ENCODE measurements at places on chromosomes 5 and 9. TPM values are rescaled to one million over a fixed set of nuclear protein-coding genes. Genes with fewer than 3 reads are reported as not detected.

DNA sequence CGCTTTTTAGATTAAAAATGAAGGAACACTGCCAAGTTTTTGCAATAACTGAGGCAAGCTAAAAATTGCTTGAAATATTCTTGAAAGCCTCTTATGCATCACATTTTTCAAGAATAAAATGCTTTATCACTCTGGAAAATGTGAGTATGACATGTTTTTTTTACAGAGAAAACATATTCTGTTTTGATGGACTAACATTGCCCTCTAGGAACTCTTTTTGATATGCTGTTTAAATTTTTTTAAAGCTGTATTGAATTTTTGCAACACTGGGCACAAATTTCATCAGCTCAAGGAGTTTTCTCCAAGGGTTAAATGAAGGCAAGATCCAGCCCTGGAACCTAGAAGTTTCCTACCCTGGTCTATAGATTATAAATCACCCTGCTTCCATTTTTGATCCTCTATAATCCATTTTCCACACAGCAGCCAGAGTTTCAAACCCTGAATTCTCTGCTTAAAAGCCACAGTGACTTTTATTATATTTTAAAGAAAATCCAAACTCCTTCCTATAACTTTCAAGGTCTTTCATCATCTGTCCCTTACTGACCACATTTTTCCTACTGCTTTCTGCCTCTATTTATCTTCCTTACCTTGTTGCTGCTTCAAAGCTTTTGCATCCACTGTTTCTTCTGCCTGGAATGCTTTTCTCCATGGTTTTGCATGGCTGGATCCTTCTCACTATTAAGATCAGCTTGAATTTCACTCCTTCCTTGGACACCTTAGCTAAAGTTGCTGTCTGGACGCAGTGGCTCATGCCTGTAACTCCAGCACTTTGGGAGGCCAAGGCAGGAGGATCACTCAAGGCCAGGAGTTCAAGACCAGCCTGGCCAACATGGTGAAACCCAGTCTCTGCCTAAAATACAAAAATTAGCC lies 60.9 kb downstream of the IL31RA start:
- DNase-seq, result no peak

- no peak for DNase-seq
These were observed 294.3 kb downstream of the TLE1 start for GRCh38 chr9:81394881-81395675.

DNA sequence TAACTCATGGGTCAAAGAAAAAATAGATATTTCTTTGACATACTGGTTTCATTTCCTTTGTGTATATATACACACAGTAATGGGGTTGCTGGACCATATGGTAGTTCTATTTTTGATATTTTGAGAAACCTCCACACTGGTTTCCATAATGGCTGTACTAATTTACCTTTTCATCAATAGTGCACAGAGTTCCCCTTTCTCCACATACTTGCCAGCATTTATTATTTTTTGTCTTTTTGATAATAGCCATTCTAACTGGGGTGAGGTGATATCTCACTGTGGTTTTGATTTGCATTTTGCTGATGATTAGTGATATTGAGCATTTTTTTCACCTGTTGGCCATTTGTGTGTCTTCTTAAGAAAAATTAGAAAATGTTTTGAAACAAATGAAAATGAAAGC lies 78.4 kb upstream of the CKMT2 start:
- no peak for DNase-seq

- DNase-seq, result no peak
These were observed 764.9 kb downstream of the DNAH5 start for GRCh38 chr5:13179407-13180087.

GRCh38 chr9:2085716-2086115 lies 70.6 kb downstream of the SMARCA2 start:
- DNase-seq, result no peak

- DNase-seq, result no peak
These were observed 305.8 kb downstream of the TRIM32 start for GRCh38 chr9:116992865-116993264.

GRCh38 chr5:178995341-178995690 lies 196 bp upstream of the GRM6 start:
- DNase-seq, result no peak

DNA sequence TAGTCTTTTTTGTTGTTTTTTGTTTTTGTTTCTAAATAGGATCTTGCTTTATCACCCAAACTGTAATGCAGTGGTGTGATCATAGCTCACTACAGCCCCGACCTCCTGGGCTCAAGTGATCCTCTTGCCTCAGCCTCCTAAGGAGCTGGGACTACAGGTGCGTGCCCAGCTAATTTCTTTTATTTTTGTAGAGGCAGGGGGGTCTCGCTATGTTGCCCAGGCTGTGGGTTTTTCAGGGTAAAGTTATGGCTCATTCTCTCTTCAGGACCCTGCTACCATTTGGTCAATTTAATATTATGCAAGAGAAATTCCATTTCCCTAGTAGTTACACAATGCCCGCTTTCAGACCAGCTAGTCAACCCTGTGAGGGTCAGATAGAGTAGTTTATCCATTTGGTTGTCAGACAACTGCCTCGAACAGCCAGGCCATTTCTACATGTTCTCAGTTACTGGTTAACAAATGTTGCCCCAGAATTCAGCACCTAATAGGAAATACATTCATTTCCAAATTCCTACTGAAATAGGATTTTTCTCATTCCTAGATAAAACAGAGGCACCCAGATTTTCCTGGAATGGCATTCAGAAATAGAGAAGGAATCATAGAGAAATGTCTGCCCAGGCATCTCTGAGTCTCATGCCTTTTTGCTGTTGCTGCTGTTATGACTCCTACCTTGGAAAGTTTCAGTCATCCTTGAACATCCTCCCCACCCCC lies 6.4 kb upstream of the GLIS3 start:
- DNase-seq, result no peak

- DNase-seq, result no peak
These were observed 571.1 kb upstream of the ZNF608 start for GRCh38 chr5:125317536-125317995.

DNA sequence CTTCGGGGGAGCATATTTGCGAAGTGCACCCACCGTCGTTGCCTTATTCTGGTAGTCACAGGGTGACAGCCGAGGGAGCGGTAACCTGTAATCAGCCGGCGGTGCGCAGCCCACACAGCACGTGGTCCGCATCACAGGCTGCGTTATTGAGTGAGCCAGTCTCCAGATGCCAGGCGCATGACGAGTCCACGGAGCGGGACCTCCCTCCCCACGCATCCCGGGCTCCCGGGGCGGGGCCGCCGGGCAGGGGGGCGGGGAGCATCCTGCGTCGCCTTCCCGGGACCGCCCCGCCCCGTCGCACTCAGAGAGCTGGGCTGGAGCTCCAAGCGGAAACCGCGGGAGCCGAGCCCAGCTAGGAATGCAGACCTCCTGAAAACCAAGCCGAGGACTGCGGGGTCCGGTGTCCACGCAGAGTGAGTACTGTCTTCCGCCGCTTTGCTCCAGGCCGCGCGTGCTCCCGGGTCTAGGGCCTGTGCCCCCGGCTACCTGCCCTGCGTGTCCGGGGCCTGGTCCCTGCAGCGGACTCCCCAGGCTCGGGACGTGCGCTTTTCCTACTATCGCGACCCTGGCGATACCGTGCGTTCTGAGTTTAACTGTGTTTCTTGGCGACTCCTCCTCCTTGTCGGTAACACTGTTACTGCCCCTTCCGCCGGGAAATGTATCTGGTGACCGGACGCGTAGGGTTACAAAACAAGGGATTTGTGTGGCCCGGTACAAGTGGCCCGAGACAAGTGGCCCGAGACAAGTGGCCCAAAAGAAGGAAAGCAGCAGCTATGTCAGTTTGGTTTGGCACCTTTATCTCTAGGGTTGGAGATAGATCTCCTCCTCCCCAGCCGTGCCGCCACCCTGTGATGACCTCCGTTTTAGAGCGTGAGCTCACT lies 40.6 kb downstream of the CAST start:
- DNase-seq, result peak; percentile 96

- DNase-seq, result no peak
These were observed 128.3 kb downstream of the GPBP1 start for GRCh38 chr5:57302164-57302563.

DNA sequence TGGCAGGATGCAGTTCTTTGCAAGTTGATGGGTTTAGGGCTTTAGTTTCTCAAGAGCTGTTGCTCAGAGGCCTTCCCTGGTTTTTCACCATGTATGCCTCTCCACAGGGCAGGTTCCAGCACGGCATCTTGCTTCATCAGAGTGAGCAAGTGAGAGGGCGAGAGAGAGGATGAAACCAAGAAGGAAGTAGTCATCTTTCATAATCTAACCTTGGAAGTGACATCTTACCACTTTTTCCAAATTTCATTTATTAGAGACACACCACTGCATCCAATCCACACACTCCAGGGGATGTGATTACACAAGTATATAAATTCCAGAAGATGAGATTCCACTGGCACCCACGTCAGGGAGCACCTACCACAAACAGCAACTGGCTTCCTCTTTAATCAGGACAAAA lies 294.4 kb downstream of the MARCHF11 start:
- no peak for DNase-seq

GRCh38 chr5:63555874-63556273 lies 406.4 kb downstream of the HTR1A start:
- DNase-seq, result no peak

DNA sequence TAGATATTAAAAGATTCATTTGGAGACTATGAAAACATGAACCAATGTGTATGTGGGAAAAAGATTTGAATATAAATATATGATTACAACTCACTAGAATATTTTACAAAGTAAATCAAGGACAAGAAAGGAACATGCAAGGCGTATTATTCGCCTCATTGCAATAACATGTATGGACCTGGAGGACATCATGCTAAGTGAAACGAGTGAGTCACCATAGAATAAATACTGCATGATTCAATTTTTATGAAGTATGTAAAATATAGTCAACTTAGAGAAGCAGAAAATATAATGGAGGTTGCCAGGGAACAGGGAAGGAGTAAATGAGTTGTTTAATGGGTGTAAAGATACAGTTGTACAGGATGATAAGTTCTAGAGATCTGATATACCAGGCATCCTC lies 4.9 kb downstream of the TXNDC8 start:
- DNase-seq, result no peak

GRCh38 chr5:32030222-32030621 lies 143.9 kb downstream of the GOLPH3 start:
- DNase-seq, result no peak

GRCh38 chr5:87243161-87243844 lies 24.4 kb upstream of the RASA1 start:
- no peak for DNase-seq

- no peak for DNase-seq
These were observed 53.5 kb downstream of the PPP2R2B start for GRCh38 chr5:146825033-146825432.

DNA sequence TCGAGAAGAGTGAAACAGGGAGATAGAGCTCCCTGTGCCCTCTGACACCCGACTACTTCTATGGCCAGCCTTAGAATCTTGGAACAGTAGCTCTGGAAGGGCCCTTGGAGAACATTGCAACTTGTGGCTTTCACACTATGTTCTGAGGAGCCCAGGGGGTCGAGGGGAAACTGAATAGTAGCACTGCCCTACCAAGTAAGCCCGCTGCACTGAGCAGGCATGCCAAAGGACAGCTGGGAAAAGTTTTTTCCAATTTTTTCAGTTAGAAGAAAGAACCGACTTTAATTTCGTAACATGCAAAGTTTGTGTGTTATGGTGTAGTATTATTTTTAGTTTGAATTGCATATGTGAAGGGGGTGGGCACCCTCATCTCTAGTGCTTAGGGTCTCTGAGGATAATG lies 10.9 kb downstream of the SMIM3 start:
- no peak for DNase-seq

GRCh38 chr9:126462617-126463016 lies 136.0 kb downstream of the MVB12B start:
- no peak for DNase-seq

GRCh38 chr5:163770625-163771024 lies 265.2 kb downstream of the MAT2B start:
- DNase-seq, result no peak

GRCh38 chr5:115947260-115947659 lies 15.0 kb upstream of the LVRN start:
- no peak for DNase-seq

- DNase-seq, result no peak
These were observed 460 bp downstream of the DMRTA1 start for GRCh38 chr9:22446950-22447617.

DNA sequence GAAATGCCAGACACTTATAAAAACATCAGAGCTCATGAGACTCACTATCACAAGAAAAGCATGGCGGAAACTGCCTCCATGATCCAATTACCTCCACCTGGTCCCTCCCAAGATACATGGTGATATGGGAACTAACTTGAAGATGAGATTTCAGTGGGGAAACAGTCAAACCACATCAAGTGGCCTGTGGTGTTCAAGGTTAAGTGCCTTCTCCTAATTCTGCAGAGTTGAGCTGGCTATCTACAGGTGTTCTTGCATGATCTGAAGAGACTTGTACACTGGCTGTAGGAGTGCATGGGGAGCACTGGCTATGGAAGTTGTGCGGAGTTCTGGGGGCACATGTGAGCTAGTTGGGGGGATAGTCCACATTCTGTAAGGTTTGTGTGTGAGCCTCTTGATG lies 34.0 kb upstream of the CKS2 start:
- DNase-seq, result no peak

GRCh38 chr5:149930749-149931574 lies 13.6 kb downstream of the PDE6A start:
- no peak for DNase-seq

GRCh38 chr5:3058942-3059341 lies 307.5 kb upstream of the IRX2 start:
- DNase-seq, result no peak

GRCh38 chr9:79572608-79573411 lies 1.0 kb downstream of the TLE4 start:
- DNase-seq, result peak; percentile 24

- no peak for DNase-seq
These were observed 38.2 kb downstream of the ENTREP1 start for GRCh38 chr9:69363191-69363590.

GRCh38 chr5:174750711-174751110 lies 26.3 kb downstream of the MSX2 start:
- DNase-seq, result no peak

- no peak for DNase-seq
These were observed 21.9 kb upstream of the MED10 start for GRCh38 chr5:6399980-6400910.

- DNase-seq, result no peak
These were observed 5.2 kb upstream of the PKN3 start for GRCh38 chr9:128696923-128697707.

The CCL21 gene
- 30.0 TPM for total RNA-seq

The CYLC2 gene
- total RNA-seq, result not detected

The LRRC19 gene
- not detected for total RNA-seq

The PFN3 gene
- not detected for total RNA-seq

The CSF1R gene
- 55.6 TPM for total RNA-seq

The PRRX2 gene
- total RNA-seq, result 3.9 TPM

The SLC9A3 gene
- 4.3 TPM for total RNA-seq

The LTC4S gene
- 7.1 TPM for total RNA-seq

The CAMK2A gene
- total RNA-seq, result not detected

The GLDC gene
- total RNA-seq, result 0.46 TPM

The PTGDS gene
- total RNA-seq, result 76.9 TPM

The HTR1A gene
- total RNA-seq, result not detected

The PCDHAC2 gene
- 3.1 TPM for total RNA-seq

The STK32A gene
- 7.7 TPM for total RNA-seq

The LRRTM2 gene
- 0.60 TPM for total RNA-seq

Measured in omental fat pad (tissue), 4 donors.